Astrocyte of the hippocampus (primary cell): ENCODE measurements at places on chromosomes 11 and 22.
A peak's percentile ranks its signal among the peaks of the same experiment; 100 is the strongest.

DNA sequence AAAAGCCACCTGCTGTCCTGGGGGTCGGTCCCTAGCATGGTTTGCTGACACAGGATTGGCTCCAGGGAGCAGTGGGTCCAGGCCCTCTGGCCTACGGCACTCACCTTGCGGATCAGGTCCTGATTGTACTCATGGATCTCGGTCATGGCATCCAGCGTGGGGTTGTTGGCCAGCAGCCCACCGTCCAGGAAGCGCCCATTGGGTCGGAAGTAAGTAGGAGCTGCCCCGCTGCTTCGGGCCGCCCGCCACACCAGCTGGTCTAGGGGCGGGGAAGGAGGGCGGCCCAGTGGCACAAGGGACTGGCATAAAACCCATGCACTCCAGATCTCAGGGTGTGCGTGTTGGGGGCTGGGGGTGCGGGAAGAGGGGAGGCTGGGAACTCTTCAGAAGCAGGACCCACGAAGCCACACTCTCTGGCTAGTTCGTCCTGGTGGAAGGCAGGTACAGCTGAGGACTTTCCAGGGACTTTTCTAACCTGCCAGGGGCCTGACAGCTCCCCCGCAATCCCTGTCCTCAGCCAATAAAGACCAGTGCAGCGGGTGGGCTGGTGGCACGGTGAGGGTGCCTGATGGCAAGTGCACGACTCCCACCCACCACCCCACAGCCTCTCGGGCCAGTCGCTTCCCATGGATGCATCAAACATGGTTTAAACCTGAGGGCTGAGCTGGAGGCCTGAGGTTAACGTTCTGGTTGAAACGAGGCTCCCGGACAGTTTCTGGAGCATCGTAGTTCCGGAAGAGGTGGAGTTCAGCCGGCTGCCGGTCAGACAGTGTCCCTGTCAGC is 5.1 kb upstream of the BAIAP2L2 start:
- DNase-seq: no peak

GRCh38 chr11:113147249-113147648 is 167.1 kb upstream of the TTC12 start:
- peak; percentile 18 for DNase-seq

DNA sequence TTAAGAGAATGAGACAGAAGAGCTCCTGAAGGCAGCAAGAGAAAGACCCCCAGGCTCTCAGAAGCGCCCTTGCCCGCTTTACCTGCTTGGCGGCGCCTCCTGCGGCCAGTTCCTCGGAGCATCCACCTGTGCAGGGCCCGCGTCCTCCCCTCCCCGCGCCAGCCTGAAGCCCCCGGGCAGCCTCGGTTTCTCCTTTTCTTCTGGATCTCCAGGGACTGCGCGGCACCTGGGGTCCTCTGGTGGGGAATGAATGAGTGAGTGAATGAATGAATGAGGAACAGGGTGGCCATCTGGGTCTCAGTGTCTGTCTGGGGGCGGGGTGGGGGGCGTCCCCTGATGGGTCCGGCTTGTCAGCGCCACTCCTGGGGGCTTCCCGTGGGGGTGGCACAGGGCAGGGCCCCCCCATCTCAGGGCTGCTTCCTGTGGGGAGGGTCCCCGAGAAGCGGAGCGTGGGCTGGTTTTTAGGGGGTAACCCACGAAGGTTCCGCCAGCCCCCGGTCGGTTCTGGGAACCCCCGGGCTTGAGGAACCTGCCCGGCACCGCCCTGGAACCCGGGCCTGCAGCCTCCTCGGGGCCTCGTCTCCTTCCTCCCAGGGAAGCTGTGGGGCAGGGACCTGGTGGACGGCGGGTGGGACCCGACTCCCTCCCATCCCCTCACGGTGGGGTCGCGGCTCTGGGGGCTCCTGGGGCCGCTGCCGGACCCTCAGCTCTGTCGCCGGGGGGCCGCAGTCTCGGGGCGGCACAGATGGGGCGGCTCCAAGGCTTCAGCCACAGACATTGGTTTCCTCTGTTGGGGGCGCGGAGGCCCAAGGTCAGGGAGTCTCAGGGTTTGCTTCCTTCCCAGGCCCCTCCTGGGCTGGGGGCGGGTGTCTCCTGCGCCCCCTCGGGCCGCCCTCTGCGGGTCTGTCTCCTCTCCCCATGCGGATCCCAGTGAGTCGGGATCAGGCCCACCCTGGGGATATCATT is 8.3 kb upstream of the KRTAP5-7 start:
- no peak for DNase-seq

DNA sequence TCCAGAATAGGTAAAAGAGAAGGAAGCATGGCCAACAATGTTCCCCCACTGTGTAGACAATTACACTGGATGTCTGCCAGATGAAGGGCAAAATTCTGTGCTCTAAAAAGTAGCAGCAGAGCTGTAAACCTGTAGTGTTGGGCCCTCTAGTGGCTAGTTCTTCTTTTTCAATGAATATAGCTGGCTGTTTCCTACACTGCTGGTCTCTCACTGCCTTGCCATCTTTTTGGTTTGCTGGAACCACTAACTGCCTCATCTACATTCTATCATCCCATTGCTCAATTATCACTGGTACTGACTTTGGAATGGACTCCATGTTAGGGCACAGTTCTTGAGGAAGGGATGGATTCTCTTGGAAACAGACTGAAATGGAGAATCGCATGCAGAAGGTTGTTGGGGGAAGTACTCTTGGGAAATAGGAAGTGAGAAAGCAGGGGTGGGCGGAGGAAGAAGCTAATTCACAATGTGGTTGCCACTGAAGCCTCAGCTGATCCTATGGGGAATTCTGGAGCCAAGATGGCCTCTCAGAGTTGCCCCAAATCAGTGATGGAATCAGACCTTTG is 17.9 kb downstream of the KCNE3 start:
- DNase-seq: peak; percentile 87

DNA sequence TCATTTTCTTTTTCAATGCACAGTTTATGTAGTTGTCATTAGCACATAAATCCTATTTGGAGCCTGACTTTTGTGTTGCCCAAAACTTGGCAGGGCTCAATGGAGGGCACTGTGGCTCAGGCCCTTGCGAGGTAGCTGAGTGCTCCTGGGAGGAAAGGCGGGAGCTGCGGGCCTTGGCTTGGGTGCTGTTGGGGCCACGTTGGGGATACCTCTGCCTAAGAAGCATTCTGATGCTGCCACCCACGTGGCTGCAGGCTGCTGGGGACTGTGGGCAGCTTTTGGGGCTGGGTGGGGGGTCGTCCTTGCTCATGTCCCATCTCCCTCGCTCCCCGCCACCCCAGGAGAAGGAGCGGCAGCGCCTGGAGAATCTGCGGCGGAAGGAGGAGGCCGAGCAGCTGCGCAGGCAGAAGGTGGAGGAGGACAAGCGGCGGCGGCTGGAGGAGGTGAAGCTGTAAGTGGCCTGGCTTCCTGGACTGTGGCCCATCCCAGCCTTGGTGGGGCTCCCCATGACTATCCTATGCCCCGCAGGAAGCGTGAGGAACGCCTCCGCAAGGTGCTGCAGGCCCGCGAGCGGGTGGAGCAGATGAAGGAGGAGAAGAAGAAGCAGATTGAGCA is 20.9 kb downstream of the INCENP start:
- no peak for DNase-seq

- DNase-seq: no peak
Observed at GRCh38 chr11:72519220-72519881, 85.0 kb upstream of the CLPB start.

DNA sequence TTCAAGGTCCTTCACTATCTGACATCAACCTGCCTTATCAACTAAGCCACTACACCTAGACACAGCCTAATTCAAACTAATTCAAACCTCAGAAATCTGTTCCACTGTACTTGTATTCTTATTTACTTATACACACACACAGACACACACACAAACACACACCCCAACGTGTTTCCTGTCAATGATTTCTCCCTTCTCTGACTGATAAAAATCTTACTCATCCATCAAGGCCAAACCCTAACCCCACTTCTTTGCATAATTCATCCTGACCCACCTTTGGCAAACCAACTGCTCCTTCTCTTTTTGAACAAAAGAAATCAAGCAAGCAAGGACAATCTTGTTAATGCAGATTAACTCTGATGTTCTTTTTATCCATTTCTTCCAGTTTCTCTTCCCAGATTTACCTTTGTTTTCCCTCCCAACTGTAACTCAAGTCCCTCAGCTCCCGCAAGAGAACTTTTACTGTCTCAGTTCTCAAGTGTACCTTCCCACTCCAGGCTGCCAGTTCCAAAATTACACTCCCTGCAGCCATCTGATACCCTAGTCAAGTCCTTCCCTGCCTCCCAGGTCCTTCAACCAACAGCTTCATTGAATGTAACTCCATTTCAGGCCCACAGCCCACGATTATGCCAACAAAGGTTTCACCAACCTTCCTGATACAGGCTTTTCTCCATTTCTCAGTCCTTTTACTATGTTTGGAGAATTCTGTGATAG is 78.3 kb downstream of the PAK1 start:
- no peak for DNase-seq

- DNase-seq: no peak
Observed at GRCh38 chr11:69210310-69211035, 54.7 kb downstream of the SMIM38 start.

DNA sequence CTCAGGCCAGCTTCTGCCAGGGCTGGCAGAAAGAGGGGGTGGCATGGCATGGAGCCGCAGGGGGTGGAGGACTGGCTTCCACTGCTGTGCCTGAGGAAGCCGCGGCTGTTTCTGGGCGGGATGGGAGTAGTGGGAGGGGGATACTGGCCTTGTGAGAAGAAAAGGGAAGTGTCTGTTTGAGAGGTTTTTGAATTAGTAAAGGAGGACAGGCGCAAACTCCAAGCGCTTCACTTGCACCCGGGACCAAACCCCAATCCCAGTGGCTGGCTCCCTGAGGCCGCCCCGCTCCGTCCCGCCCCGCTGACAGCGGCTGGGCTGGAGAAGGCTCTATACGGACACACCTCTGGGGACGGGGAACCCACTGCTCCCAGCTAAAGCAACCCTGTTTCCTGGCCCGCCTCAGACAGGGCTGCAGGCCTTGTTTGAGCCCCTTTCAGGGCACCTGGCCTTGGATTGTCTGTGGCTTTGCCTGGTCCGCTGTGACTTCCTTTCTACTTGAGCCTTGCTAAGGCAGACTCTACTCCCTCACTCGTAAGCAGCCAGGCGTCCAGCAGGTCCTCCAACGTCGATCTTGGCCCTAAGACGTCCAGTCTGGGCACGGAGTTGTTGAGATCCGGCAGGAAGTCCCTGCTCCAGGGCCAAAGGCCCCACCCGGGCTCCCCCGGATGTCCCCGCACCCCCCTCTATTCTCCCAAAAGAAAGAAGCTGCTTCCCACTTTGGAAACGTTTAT is 2.2 kb downstream of the APOA1 start:
- no peak for DNase-seq

DNA sequence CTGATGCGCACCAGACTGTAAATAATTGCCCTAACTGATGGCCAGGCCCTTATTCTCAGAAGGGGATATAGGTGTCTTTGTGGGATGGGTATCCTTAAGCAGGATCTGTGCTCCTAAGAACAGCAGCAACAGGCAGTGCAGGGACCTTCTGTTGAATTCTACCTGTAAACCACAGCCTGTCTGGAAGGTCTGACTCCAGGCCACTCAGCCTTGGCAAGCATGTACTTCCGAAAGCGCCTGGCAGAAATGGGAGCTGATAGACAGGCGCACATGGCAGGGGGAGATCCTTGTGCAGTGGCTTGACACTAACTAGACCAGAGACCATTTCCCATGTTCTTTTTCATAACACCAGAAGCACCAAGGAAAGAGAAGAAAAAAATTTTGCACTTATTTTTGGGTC is 59.0 kb downstream of the C22orf31 start:
- DNase-seq: no peak

GRCh38 chr22:37182101-37182948 is 5.7 kb downstream of the C1QTNF6 start:
- no peak for DNase-seq

GRCh38 chr22:44732661-44733060 is 19.7 kb upstream of the ARHGAP8 start:
- no peak for DNase-seq

DNA sequence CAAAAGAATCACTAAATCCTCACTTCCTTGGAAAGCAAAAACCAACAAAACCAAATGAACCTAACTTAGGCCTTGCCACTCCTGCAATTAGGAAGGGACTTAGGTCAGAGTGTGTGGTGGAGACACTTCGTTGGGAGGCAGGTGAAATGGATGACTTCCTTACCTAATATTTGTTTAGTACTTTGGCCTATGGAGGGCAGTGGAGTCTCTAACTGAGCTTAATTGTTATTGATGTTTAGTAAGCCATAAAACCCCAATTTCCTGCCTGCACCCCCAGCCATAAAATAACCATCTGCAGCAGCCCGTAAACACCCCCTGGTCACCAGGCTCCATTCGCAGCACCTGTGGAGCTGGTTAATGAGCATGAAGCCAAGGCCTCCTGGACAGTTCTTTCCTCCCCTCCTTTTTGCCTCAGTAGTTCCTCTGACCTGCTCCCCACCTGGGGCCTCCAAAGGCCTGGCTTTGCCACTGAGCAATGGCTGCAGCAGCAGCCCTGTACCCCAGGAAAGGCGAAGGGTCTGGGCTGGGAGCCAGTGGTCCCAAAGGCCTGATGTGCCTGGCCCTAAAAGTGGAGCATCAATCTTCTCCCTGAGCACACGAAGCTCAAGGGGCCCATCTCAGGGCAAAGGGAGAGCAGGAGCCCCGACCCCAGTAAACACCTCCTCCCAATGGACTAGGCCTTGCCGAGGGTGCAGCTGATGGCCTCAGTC is 15.6 kb upstream of the SYT13 start:
- no peak for DNase-seq

GRCh38 chr11:111445586-111445985 is 66.5 kb upstream of the POU2AF1 start:
- DNase-seq: no peak

DNA sequence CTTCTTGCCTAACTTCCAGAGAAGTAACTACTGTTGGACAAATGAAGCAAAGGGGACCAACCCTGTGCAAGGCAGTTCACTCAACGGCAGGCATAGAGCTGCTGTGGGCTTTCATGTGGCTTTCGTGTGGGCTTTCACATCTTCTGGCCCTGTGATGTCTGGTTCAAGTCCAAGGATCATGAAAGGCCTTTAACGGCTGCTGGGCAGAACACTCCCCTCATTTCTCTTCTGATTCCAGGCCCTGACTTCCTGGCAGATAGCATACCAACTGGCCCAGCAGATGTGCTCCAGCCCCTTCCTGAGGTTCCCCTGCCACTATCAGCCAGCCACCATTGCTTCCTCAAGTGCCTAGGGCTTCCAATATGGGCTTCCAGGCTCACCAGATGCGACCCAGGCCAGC is 28.7 kb upstream of the CTR9 start:
- no peak for DNase-seq

- peak; percentile 87 for DNase-seq
Observed at GRCh38 chr11:132111838-132112237, 741.4 kb downstream of the NTM start.

- DNase-seq: peak; percentile 85
Observed at GRCh38 chr11:44621140-44621681, 55.7 kb downstream of the CD82 start.
